Central memory CD8-positive, alpha-beta T cell (primary cell): ENCODE measurements at places on chromosomes 2 and 18.

DNA sequence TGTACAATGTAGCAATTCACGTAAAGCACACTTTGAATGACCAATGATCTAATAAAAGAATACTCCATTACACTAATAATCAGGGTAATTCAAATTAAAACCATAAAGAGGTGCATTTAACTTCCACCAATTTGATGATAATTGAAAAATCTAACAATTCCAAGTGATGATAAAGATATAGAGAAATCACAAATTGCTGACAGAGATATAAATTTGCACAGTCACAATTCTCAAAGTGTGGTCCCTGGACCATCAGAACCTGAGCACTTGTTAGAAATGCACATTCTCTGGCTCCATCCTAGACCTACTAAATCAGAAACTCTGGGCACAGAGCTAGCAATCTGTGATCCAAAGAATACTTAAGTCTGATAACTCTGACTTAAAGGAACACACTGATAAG, 165.8 kb upstream of the DCC start:
- DNase-seq, result no peak

DNA sequence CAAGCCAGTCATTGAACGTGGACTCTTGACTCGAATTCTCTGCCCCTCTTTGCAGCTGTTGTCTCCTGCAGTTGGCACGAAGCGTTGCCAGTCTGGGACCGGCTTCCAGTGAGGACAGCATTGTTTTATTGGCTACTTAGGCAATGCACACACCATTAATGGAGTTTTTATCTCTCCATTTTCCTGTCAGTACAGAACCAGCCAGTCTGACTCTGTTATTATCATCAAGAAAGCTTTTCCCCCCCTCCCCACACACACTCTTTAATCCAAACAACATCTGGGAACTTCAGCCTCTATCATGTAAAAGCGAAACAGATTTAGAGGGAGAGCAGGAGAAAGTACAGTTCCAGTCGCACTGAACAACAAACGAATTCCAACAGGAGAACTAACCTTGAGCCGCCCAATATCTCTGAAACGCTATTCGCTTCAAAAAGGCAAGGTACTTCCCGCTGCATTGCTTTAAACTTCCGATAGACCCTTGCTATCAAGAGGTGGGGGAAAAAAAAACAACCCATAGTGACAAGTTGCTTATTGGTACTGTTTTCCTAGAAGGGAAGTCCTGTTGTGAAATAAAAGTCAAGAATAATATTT, 38.2 kb downstream of the ACVR1 start:
- no peak for DNase-seq

- DNase-seq, result no peak
Measured at GRCh38 chr2:189841019-189841418, 56.8 kb downstream of the PMS1 start.

DNA sequence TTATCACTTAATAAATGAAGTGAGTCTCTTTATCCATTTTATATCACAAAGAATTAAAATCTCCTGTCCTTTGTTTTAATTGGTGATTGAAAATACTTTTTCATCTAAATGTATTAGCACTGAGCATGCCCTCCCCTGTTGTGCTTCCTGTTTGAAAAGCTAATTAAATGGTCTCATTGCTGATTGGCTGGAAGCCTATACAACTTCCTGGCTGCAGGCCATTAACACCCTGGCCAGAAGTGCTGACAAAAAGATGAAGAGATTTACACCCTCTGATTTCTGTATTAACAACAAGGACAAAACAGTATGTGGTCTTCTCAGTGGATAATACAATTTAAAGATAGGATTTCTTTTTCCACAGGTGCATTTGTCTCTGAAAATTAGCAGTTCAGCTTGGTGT, 548.0 kb downstream of the DCC start:
- no peak for DNase-seq

- DNase-seq, result no peak
Measured at GRCh38 chr2:16773080-16773713, 107.6 kb upstream of the CYRIA start.

GRCh38 chr2:11571170-11571569, 37.3 kb downstream of the GREB1 start:
- DNase-seq, result no peak
